CD4-positive, alpha-beta T cell treated with Interleukin-1 beta for 1 hour (primary cell): ENCODE measurements at places on chromosomes 11 and 22.

DNA sequence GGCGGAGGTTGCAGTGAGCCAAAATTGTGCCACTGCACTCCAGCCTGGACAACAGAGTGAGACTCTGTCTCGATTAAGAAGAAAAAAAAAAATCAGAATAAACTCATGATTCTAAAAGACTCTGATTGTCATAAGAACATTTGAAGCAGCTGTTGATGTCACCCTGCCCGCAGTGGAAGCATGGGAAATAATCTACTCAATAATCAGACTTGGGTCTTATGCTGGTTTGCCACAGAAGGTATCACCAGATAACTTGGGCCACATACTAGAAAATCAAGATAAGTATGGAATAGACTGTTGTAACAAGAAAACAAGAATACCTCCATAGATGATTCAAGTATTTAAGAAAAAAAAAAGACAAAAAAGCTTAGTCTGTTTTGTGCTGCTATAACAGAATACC lies 8.2 kb downstream of the CAVIN3 start:
- DNase-seq: no peak

- no peak for DNase-seq
Observed at GRCh38 chr11:7964873-7965272, 374 bp downstream of the NLRP10 start.

DNA sequence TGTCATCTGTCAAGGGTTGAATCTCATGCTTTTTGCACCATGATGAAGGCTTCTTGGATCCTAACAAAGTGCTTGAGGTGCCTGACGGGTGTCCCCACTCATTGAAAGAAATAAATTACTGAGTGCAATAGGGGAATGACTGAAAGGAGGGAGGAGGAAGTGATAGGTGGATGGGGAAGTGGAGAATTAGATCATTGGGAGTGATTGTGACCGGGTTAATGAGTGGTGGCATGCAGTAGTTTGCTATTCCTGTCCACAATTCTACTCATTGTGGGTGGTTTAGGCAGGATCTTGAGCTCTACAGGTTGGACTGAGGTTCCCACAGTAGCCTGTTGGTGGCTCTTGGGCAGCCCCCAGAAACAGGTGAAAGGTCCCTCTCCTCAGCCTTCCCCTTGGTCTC lies 44.3 kb downstream of the THAP12 start:
- no peak for DNase-seq

GRCh38 chr22:27594020-27594419 lies 207.5 kb downstream of the MN1 start:
- DNase-seq: no peak

DNA sequence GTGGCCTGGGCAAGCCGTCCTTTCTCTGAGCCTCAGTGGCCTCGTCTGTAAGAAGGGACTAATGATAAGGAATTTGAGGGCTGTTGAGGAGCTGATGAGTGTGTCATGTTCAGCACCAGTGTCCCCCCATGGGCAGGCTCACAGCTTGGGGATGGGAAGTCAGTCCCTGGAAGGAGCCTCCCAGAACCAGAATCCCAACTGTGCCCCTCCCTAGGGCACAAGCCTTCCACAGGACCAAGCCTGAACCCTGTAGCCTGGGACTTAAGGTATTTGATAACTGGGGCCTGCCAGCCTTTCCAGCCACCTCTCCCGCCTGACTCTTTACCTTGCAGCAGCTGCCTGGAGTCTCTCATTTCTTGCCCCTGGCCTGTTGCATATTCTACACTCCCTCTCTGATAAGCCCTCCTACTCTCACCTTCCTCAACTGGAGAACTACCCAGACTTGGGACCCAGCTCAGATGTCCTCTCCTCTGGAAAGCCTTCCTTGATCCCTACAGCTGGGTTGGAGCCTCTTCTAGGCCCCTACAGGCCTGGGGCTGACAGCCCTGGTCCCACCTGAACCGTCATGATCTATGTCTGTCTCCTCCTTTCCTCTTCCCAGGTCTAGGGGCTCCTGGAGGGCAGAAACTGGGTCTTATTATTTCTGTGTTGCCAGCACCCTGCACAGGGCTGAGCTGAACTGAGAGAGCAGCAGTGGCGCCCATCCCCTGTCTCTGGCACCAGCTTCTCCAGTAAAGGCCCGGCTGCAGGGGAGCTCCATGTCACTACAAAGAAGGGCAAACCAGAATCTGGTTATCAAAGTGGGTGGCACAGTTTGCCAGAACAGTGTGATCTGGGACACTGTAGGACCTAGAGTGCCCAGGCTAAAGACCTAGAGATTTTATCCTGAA lies 1.6 kb downstream of the P2RY2 start:
- DNase-seq: no peak

- DNase-seq: no peak
Observed at GRCh38 chr11:125164091-125164421, 495 bp upstream of the PKNOX2 start.

DNA sequence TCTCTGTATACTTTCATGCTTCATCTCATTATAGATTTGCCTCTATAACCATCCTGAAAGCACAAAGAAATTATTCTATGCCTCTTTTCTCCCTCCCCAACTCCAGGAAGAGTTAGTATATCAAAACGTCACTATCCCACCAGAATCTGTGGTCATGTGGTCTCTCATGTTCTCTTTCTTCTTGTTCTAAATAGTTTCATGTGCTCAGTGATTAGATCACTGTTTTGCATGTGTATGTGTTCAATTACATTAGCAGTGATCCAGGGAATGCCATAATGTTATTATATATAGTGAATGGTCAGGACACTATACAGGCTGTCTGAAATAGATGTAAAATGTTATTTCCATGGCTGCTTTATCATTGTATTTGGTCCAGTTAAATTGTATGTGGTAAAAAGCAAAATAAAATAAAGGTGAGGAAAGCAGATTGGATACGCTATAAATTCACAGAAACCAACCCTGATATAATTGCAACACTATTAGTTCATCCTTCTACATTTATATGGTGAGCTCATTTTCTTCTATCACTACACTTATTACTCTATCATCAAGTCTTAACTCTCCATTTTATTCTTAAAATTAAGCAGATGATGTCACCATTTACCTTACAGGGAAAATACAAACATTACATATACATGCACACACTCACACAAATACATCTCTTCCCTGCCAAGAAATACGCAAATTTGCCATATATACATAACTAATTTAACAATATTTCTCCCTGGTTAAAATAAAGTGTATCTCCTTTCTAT lies 26.9 kb upstream of the ANO5 start:
- DNase-seq: no peak

DNA sequence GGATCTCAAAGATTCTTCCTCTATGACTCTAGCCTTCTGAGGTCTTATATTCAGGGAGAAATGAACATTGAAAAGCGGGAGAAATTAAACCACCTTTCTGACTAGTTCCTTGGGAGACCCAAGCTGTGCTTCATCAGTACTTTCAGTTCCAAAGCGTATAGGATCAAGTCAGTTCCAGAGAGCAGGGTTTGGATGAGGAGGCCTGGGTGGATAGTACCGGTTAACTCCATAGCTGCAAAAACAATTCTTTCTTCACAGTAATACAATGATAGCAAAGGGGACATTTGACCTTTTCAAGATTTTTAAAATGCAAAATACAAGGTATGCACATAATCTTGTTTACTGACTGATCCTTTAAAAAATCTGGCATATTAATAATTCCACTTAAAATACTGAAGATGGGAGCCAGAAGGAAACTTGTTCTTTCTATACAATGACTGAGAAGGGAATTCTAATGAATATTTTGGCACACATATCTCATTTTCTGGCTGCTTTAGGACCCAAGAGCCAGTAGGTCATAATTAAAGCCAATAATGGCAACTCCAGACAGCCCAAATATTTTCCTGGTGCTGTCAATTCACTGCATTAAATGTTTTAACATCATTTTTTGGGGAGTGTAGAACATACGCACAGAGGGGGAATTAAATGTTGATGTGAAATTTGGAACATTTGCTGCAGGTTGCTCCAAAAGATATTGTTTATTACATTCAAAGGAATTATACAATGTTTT lies 16.0 kb downstream of the ADM start:
- DNase-seq: no peak

DNA sequence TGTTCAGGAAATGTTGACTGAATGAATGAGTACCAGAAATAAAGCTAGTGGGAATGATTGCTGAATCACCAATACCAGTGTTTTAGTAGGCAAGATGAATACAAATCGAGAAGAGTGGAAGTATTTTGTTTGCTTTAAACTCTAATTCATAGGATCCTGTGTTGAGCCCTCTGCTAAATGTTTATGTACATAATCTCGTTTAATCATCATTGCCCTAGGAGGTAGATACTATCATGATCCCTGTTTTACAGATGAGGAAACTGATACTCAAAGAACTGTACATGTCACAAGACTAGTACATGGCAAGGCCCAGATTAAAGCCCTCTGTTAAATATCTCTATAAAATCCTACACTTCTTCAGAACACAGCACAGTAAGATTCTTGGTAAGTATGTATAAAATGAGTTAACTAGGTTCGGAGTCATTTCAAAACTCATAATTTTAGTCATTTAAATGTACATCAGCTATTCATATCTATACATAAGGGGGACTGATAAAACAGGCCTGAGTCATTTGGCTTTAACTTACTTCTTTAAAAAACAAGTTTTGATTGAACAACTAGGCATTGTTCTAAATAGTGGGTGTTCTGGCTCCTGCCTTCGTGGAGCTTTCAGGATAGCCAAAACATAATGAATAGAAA lies 97.1 kb downstream of the EXT2 start:
- DNase-seq: no peak

- DNase-seq: no peak
Observed at GRCh38 chr22:19614536-19614863, 90.3 kb upstream of the CLDN5 start.

DNA sequence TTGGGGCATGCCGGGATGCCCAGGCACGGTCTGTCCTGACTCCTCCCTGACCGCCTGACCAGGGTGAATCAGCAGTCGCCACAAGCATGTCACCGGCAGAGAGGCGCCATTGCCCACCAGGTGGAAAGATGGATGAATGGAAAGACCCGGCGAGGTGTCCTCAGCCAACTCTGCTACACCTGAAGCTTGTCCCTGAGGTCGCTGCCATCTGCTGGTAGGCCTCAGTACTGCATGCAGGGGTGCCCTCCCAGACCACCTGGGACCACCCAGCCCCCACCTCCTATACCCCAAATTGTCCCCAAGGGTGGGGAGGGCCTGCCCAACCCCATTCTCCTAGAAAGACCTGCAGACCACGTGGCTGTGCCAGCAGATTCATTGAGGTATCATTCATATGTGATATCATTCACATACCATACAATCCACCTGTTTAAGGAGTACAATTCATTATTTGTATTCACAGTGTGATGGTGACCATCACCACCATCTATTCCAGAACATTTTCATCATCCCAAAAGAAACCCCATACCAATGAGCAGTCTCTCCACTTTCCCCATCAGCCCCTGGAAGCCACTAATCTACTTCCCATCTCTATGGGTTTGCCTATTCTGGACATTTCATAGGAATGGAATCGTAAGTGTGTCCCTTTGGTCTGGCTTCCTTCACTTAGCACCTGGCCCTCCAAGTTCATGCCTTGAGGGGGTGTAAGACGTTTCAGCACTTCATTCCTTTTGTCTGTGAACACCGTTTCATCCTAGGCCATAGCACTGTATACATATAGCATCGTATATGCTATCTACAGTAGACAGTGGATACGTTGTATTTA lies 17.5 kb downstream of the FGF3 start:
- DNase-seq: peak; percentile 4

GRCh38 chr11:12724301-12725054 lies 50.3 kb downstream of the TEAD1 start:
- DNase-seq: no peak

GRCh38 chr11:45846174-45846675 lies 1.1 kb upstream of the CRY2 start:
- no peak for DNase-seq

GRCh38 chr11:121291896-121292494 lies 576 bp upstream of the SC5D start:
- no peak for DNase-seq

- DNase-seq: no peak
Observed at GRCh38 chr11:82194521-82194920, 539.1 kb downstream of the FAM181B start.

DNA sequence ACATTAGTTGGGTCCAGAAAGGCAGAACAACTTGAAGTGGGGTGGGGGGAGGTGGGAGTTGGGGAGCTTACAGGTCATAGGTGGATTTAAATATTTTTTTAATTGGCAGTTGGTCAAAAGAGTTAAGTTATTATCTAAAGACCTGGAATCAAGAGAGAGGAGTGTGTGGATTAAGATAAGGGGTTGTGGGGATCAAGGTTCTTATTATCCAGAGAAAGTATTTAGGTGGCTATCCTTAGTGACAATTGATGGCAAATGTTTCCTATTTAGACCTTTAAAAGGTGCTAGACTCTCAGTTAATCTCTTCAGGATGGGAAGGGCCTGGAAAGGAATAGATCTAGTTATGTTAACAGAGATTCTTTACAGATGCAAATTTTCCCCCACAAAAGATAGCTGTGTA lies 120.7 kb upstream of the OR9Q1 start:
- DNase-seq: no peak

DNA sequence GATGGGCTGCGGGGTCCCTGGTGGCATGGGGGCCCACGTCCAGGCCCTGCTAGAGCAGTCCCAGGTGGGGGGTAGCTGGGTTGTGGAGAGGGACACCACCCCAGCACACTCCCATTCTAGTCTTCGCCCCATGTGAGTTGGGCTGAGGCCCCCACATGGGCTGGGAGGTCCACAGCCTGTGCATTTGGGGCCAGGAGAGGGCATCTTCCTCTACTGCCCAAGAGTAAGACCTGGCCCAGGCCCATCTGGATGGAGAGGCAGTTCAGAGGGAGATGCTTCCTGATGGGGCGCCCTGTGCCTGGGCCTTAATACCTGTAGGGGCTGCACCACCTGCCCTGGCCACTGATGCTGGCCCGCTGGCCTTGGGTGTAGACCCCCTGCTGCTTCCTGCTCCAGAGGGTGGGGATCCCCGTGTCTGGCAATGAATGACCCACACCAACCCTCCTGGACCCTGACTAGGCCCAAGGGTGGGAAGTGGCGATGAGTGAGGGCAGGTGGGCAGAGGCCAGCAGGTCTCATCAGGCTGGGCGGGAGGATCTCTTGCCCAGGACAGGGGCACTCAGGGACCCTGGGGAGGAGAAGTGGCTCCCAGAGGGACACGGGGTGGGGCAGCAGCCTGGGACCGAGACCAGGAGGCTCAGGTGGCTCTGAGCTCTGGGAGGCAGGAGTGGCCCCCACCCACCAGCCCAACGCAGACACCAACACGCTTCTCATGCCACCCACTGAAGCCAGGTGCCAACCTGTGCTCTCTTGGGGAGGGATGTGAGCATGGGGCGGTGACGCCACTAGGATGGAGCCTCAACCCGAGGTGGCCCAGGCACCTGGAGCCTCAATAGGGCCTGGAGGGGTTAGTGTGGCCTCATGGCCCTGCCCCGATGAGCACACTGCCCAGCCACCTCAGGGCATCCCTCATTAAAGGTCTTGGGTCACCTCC lies 17.4 kb upstream of the GNB1L start:
- DNase-seq: no peak

DNA sequence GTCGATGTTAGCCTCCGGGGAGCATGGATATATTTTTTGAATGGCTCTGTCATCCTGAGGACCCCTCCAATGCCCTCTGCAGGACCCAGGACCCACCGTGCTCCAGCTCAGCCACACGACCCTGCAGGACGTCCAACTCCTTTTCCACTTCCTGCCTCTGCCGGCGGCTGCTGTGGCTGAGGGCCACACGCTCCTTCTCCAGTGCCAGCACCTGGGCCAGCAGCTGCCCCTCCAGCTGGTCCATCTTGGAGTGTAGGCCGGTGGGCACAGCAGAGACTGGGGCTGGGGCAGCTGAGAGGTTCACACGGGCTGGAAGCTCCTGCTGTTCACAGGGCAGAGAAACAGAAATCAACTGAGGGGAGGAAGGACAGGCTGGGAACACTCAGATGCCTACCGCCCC lies 15.6 kb downstream of the NPTXR start:
- no peak for DNase-seq
